ENCODE measurements at places on chromosomes 13 and 19. TPM values are rescaled to one million over a fixed set of nuclear protein-coding genes. Genes with fewer than 3 reads are reported as not detected.
A peak's percentile ranks its signal among the peaks of the same experiment; 100 is the strongest.

DNA sequence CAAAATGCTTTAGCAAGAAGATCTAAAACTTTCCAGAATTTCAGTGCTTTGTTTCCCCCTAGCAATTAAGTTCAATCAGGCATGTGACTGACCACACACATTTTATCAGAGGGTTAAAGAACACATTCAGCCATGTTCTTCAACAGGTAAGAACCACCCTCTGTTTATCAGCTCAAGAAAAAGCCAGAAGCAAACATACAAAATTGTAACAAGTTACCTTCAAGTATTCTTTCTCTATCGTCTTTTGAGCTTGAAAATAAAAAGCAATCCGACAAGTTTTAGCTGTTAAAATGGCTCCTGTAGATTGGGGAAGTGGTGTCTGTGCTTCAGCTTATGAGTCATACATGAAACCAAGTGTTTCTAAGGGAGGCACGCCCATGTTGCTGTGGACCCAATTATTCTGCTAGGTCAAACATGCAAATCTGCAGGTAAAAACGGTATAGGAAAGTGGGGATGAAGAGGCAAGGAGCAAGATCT lies at the start of gene ELF1:
TSS of gene ELF1 (minus strand) at position 306 of the 477 bp plus-strand sequence. CDS start 37,262 bp downstream, outside the sequence.
- DNase-seq, result peak; percentile 81
- H3K4me3 ChIP-seq, result peak within 1 kb of the TSS; percentile 90
- H3K27me3 ChIP-seq, result no peaks in the 10 kb centered on the region
- peaks cover 47% of the 10 kb centered on the region for H3K4me1 ChIP-seq
- peak within 1 kb of the TSS; percentile 97 for H3K27ac ChIP-seq

DNA sequence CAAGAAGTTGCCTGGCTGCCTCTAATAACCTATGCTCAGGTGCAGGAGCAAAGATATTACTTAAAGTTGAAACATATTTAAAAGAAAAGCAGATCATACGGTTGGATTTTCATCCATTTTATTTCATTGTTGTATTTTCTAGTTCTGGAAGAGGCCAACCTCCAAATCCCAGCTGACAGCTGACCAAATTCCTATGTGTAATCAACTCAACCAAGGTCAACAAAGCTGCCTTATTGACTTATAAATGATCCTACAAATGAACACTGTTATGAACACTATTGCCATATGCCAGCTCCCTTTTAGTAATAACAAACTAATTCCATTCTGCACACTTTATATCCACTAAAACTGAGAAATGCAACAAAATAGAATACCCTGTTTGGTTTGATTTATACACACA lies 1537.4 kb downstream of the SLITRK1 start:
- no peak overlapping the region for H3K27ac ChIP-seq
- no peaks in the 10 kb centered on the region for H3K27me3 ChIP-seq
- DNase-seq, result no peak
- H3K36me3 ChIP-seq, result no peaks in the 10 kb centered on the region
- no peak overlapping the region for H3K4me3 ChIP-seq

DNA sequence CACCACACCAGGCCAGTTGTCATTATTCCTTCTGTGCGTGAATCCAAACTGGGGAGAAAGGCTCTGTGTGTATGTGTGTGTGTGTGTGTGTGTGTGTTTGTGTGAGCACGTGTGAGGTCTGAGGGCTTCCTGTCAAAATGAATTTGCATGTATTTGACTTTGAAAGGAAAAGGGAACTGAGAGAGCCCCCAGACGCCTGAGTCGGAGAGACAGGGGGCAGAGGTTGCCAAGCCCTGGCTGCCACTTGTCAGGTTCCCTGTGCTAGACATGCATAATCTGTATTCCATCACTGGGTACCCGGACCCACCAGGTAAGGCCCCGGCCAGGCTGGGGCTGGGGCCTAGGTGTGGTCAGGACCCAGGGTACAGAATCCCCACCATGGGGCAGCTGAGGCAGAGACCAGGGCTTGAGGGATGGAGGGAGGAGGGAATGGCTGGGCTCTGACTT lies at the start of gene CLEC17A:
TSS of gene CLEC17A (plus strand) at position 191 of the 447 bp plus-strand sequence. CDS start at position 268, 77 bp downstream.
- no peaks in the 10 kb centered on the region for H3K36me3 ChIP-seq
- no peak for DNase-seq
- no peaks in the 10 kb centered on the region for H3K27me3 ChIP-seq
- H3K4me1 ChIP-seq, result peaks cover 3% of the 10 kb centered on the region
- no peak within 1 kb of the TSS for H3K27ac ChIP-seq

- no peaks in the 10 kb centered on the region for H3K36me3 ChIP-seq
- H3K27me3 ChIP-seq, result no peaks in the 10 kb centered on the region
- H3K4me3 ChIP-seq, result no peak overlapping the region
- H3K27ac ChIP-seq, result no peak overlapping the region
- no peaks in the 10 kb centered on the region for H3K4me1 ChIP-seq
These were observed 71.9 kb downstream of the DCLK1 start for GRCh38 chr13:36059321-36059720.

GRCh38 chr19:46748325-46749109 lies 2.3 kb upstream of the STRN4 start:
- H3K4me3 ChIP-seq, result no peak overlapping the region
- no peaks in the 10 kb centered on the region for H3K27me3 ChIP-seq
- H3K4me1 ChIP-seq, result peaks cover 39% of the 10 kb centered on the region
- H3K36me3 ChIP-seq, result peaks cover 6% of the 10 kb centered on the region

GRCh38 chr13:76086729-76087128 lies 450.6 kb downstream of the LMO7 start:
- no peaks in the 10 kb centered on the region for H3K27me3 ChIP-seq
- no peaks in the 10 kb centered on the region for H3K4me1 ChIP-seq
- DNase-seq, result no peak
- H3K4me3 ChIP-seq, result no peak overlapping the region
- H3K36me3 ChIP-seq, result no peaks in the 10 kb centered on the region

DNA sequence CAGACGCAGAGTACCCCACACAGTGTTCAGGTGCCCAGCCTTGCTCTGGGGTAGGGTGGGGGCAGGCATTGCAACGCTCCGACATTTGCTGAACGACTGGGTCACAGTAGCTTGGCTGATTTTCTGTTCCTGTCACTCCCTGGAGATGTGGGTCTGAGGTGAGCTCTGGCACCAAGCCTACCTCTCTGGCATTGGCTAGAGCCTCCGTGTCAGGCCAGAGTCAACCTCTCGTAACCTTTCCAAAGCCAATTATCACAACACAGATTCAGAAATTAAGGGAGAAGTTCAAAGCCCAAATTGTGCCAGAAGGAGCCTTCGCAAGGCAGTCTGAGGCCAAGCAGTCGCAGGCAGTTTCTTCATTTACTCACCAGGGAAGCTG lies 117.2 kb downstream of the IRS2 start:
- H3K36me3 ChIP-seq, result no peaks in the 10 kb centered on the region
- no peaks in the 10 kb centered on the region for H3K27me3 ChIP-seq
- H3K27ac ChIP-seq, result no peak overlapping the region
- no peaks in the 10 kb centered on the region for H3K4me1 ChIP-seq
- no peak overlapping the region for H3K4me3 ChIP-seq
- DNase-seq, result no peak

GRCh38 chr13:102400675-102401145 lies 1.1 kb downstream of the FGF14 start:
- peak overlapping the region; percentile 26 for H3K4me3 ChIP-seq
- H3K36me3 ChIP-seq, result peaks cover under 1% of the 10 kb centered on the region
- no peak for DNase-seq
- H3K4me1 ChIP-seq, result peaks cover 23% of the 10 kb centered on the region

DNA sequence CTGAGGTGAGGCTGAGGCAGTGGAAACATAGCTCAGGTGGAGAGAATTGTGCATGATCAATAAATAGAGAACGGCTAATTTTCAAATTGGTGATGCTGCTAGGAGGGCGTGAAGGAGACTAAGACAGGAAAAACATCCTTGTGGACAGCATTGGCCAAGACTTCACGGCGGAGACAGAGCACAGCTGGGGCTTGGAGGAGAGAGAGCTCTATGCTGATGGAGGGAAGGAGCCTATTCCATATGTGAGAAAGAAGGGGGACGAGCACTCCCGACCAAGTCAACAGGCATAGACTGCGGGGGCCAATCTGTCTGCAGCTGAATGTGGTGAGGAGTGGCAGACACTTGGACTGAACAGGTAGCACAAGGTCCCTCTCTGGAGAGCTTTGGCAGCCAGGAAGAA lies 14.8 kb upstream of the SPATA13 start:
- H3K4me3 ChIP-seq, result no peak overlapping the region
- H3K4me1 ChIP-seq, result peaks cover 1% of the 10 kb centered on the region
- H3K36me3 ChIP-seq, result no peaks in the 10 kb centered on the region

GRCh38 chr13:73074014-73074413 lies 15.2 kb downstream of the KLF5 start:
- DNase-seq, result no peak
- no peak overlapping the region for H3K27ac ChIP-seq
- H3K4me3 ChIP-seq, result peak overlapping the region; percentile 28
- H3K27me3 ChIP-seq, result peaks cover 2% of the 10 kb centered on the region

DNA sequence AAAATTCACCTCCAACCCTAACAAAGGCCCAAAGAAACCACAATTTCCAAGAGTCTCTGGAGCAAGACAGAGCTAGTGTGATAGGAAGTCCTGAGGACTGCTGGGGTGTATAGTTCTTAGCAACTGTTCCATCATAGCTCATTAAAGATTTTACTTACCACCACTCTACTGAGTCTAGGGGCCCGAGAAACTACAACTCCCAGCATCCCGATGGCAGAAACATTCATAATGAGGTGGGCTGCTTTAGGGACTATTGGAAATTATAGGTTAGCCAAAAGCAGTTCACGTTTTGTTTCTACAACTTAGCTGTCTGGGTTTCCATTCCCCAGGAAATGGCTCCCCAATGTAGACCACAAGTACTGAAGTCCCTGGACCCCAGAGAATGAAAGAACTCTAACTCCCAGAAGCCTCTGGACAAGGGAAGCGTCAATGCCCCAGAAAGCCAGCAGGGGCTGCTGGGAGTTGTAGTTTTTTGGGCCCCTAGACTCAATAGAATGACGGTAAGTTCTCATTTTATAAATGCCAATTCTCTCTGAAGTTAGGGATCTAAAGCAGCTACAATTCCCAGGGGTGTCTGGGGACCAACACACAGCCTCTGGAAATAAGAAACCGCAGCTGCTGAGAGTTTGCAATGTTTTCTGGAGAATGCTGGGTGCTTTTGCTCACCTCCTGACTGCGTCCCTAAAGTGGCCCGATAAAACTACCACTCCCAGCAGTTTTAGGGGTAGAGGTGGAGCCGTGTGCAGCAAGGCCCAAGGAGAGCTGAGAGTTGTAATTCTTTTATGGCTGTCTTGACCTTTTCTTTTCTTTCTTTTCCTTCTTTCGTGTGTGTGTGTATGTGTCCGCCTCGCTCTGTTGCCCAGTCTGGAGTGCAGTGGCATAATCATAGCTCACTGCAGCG lies 11.1 kb downstream of the FTL start:
- peak; percentile 70 for DNase-seq
- no peak overlapping the region for H3K27ac ChIP-seq
- peaks cover 16% of the 10 kb centered on the region for H3K4me1 ChIP-seq
- H3K36me3 ChIP-seq, result peaks cover 22% of the 10 kb centered on the region
- H3K4me3 ChIP-seq, result no peak overlapping the region
- H3K27me3 ChIP-seq, result no peaks in the 10 kb centered on the region

DNA sequence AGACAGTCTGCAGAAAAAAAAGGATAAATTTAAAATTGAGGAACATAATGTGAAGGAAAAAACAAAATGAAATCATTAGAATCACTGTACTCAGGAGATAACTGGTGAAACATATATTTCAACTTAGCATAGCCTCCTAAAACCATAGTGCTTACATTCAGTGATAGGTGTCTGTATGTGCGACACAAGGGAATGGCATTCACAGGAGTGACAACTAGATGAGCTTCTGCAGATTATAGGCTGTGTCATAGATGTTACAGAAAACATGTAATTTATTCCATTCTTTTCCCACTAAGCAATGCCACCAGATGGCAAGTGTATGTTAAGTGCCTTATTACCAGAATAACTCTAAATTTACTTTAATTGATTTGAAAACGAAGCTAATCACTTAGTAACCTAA lies 960.0 kb upstream of the PCDH20 start:
- no peak overlapping the region for H3K4me3 ChIP-seq
- no peak for DNase-seq
- H3K4me1 ChIP-seq, result no peaks in the 10 kb centered on the region
- H3K27ac ChIP-seq, result no peak overlapping the region
- H3K27me3 ChIP-seq, result no peaks in the 10 kb centered on the region

- H3K36me3 ChIP-seq, result no peaks in the 10 kb centered on the region
- no peak overlapping the region for H3K4me3 ChIP-seq
- no peak overlapping the region for H3K27ac ChIP-seq
- no peaks in the 10 kb centered on the region for H3K4me1 ChIP-seq
- peaks cover 10% of the 10 kb centered on the region for H3K27me3 ChIP-seq
These were observed 156.3 kb downstream of the NDFIP2 start for GRCh38 chr13:79637133-79637763.

DNA sequence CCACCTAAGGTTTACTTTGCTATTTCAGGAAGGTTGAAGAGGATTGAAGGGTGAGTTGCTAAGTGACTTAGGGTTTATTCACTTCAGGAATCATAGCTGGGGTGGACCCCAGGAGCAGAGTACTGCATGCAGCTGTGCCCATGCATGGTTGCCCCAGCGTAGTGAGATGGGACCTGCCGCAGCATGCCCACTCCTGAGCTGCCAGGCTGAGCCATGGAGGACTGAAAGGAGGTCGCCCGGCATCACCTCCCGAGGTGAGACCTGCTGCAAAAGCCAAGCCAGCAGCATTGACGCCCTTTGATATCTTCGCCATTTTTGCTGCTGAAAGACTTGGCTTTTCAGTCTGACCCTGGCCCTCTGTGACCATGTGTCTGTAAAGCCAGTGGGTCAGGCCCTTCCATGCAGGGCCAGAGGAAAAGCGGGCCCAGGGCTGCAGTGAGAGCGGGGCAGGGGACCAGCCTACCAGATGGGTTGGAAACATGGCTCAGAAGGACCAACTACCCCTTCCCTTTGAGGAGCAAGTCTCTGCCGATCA lies 9.9 kb downstream of the POP4 start:
- H3K4me3 ChIP-seq, result no peak overlapping the region
- H3K4me1 ChIP-seq, result peaks cover 17% of the 10 kb centered on the region
- H3K27ac ChIP-seq, result no peak overlapping the region
- no peaks in the 10 kb centered on the region for H3K27me3 ChIP-seq

DNA sequence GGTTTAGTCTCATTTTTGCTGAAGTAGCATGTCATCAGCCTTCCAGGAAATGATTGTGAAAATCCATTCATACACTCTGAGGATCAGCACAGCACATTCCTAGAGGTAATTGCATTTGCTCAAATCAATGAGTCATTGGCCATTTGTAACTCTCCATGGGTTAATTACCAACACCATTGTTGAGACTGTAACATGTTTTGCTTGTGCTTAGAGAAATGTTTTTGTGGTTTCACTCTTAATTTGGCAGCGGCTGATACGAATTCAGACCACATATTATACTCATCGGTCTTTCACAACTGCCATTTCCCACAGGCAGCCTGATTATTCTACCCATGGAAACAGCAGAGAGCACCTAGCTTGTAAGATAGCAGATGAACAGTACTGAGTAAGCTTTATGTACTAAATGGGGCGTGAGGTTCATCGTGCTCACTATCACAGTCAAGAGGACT lies 110.3 kb downstream of the NHLRC3 start:
- H3K36me3 ChIP-seq, result no peaks in the 10 kb centered on the region
- peaks cover 9% of the 10 kb centered on the region for H3K4me1 ChIP-seq
- peak overlapping the region; percentile 37 for H3K27ac ChIP-seq
- peaks cover 36% of the 10 kb centered on the region for H3K27me3 ChIP-seq

GRCh38 chr13:63393112-63393511 lies 1977.5 kb upstream of the PCDH20 start:
- no peak overlapping the region for H3K4me3 ChIP-seq
- no peak for DNase-seq
- peaks cover 2% of the 10 kb centered on the region for H3K36me3 ChIP-seq

GRCh38 chr13:97116754-97117153 lies 105.4 kb upstream of the MBNL2 start:
- H3K36me3 ChIP-seq, result no peaks in the 10 kb centered on the region
- DNase-seq, result no peak
- H3K4me3 ChIP-seq, result no peak overlapping the region

The INSL3 gene
- 1.7 TPM for total RNA-seq

The EMC10 gene
- total RNA-seq, result 57.2 TPM

The WDR87 gene
- not detected for total RNA-seq

The C19orf38 gene
- total RNA-seq, result 1.7 TPM

The YJEFN3 gene
- total RNA-seq, result 7.4 TPM

The MYBPC2 gene
- total RNA-seq, result not detected

The LIM2 gene
- total RNA-seq, result 0.23 TPM

The MEIOSIN gene
- not detected for total RNA-seq

The NLRP11 gene
- total RNA-seq, result not detected

The CYP2A7 gene
- total RNA-seq, result not detected

All from activated CD8-positive, alpha-beta memory T cell treated with anti-CD3 and anti-CD28 coated beads, Interleukin-2, amount 10 ng/mL, durations not matched to agents 7 days and 5 days (primary cell).